ENCODE measurements at places on chromosomes 2 and 18. TPM values are rescaled to one million over a fixed set of nuclear protein-coding genes. Genes with fewer than 3 reads are reported as not detected.

The STPG4 gene
- 0.10 TPM for total RNA-seq

The SOCS6 gene
- total RNA-seq: 31.1 TPM

The CD207 gene
- not detected for total RNA-seq

The FANCL gene
- total RNA-seq: 25.9 TPM

Measured in A549 treated with RU486 at 1 μM for 4 hours (cell line).